ENCODE measurements at places on chromosomes 1 and 21.

GRCh38 chr1:81867235-81867634, 66.5 kb downstream of the ADGRL2 start:
- DNase-seq = no peak

DNA sequence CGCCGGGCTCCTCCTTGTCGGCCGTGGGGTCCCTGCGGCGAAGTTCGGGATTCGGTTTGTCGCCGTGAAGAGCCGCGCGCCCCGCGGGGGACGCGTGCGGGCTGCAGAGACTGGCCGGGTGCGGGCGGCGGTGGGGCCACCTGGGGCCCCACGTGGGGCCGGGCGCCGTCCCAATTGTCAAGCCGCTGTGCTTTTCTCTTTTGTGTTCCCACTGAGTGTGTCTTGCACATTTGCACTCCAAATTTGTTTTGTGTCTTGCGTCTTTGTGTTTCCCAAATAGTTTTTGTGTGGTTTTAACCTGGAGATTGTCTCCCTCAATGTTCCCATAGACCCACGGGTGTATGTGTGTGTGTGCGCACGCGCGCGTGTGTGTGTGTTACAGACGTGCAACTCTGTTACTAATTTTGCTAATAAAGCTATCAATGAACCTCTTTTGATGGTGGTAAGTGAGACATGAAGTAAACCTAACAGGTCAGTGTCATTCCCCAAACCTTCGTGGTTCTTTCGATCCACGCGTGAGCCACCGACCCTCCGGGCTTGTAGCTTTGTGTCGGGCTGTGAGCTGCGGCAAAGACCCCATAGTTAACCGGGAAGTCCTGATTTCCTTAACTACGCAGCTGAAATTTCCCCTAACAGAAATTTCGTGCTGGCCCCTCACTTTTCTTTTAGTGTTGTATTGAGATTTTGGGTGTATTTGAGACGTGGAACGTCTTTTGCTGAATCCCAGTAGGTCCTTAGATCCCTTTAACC, 708 bp downstream of the PRDM2 start:
- DNase-seq = peak; percentile 69

GRCh38 chr1:215417122-215417521, 150.0 kb upstream of the KCTD3 start:
- DNase-seq = no peak

- DNase-seq = no peak
Measured at GRCh38 chr1:70899735-70900134, 147.9 kb downstream of the PTGER3 start.

GRCh38 chr1:223824712-223825111, 21.0 kb downstream of the TP53BP2 start:
- no peak for DNase-seq

DNA sequence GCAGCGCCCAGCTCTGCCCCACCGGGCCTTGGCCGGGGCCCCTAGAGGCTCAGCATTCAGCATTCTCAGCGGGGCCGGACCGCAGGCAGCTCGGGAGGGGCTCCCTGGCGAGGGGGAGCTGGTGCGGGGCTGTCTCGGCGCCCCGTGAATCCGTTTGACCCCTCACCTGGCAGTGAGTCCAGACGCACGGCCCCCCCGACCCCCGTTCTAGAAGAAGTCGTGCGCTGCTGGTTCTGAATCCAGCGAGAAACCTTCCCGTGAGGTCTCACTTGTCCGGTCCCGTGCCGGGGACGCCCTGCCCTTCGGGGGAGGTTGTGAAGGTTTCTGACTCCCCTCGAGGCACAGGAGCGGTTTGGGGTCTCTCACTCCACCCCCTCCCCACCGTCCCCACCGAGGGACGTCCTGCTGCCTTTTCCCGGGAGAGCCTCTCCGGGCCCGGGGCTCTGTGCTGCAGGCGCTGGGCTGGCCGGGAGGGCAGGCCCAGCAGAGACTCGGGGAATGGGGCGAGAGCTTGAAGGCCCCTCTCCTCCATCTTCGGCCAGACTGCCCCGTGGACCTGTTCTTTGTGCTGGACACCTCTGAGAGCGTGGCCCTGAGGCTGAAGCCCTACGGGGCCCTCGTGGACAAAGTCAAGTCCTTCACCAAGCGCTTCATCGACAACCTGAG, 655 bp downstream of the COL6A1 start:
- DNase-seq = peak; percentile 71
